Natural killer cell (primary cell): ENCODE measurements at places on chromosomes 12 and 14.

DNA sequence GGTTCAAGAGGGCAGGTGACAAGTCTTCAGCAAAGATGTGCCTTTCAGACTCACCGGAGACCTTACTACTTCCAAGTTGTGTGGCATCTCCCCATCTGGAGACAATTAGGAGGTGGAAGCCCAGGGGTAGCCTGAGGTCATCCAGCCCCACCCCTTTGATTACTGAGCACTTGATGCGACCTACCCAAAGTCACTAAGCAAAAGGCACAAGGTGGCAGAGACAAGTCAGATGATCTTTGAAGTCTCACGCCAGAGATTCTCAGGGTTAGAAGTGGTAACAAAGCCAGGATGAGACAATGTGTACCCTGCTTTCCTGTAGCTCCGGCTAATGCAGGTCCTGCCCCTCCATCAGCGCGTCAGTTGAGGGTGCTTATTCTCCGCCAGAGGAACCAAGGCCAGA, 1.4 kb upstream of the FOXN3 start:
- DNase-seq, result peak; percentile 50

- DNase-seq, result no peak
Measured at GRCh38 chr14:99157246-99157645, 114.8 kb downstream of the BCL11B start.

- no peak for DNase-seq
Measured at GRCh38 chr14:38481952-38482678, 226.2 kb upstream of the CLEC14A start.

DNA sequence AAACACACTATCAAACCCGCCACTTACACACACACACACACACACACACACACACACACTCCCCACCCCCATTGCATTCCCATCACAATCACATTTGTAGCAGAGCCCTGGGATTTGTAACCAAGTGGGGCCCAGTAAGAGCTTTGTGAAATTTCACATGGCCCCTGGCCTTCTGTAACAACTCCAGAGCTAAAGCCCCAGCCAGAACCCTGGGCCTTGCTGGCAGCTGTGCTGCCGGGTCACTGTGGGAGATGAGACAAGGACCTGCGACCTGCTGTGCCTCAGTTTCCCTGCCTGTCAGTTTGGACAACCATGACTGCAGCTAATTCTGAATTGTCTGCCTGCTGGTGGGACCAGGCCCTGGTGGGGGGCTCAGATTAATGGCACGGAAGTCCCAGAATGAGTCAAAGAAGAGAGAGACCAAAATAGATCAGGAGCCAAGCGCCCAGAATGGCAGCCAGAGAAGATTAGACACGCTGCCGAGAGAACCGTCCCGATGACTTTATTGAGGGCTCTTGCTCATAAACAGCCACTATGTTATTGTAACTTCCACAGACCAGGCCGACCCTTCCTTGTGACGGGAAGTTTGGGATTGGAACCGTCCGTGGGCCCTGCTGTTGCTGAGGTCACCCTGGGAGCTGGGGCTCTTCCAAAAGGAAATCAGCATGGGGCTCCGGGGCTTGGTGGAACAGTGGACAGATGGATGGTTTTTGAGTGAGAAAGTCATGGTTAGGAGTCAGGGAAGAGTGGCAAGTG, 123.1 kb downstream of the ZFP36L1 start:
- no peak for DNase-seq

DNA sequence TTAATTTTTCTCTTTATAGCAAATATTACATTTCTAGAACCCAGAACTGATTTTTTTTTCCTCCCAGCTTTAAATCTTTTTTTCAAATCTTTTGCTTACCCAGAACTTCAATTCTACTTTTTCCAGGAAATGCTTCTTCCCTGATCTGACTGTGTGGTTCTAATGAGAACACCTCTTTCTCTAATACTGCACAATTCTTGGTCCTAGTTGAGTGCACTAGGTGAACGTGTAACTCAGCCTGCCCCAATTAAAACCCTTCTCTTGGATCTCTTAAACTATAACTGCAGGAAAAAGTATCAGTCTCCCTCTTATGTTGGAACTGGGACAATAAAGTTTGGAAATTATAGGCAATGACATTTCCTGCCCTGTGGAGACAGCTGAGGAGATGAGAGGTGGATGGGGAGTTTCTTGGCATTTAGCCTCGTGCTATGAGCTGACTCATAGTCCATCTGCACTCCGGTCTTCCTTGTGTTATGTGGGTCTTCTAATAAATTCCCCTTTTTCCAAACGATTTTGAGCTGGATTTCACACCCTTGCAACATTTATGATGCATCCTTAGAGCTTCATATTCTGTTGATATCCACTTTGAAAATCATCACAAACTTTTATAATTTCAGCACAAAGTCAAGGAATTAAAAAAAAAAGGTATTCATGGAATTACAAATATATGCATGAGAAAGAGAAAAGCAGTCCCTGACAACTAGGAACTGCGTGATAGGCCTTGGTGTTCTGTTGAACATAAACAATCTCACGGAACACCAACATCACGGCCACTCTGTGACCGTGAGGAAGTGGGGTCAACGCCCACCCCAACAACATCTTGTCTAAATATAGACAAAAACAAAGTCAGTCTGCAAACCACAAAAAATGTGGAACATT, 52.4 kb downstream of the BRMS1L start:
- DNase-seq, result no peak

DNA sequence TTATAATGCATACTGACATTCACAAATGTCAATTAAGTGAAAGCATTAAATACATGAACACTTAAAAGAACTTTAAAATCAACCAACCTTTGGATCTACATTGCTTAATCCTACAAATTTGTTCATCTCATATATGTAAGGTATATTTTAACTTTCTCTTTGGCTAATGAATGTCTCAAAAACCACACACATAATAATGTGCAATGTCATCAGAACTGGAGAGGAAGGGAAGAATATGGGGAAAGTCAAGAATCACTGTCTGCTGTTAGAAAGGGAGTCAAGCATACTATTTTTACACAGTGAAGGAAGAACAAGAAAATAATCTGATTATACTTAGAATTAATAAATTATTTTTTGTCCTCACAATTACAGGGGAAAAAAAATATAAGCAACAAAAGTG, 4.9 kb downstream of the GMFB start:
- DNase-seq, result no peak

- DNase-seq, result no peak
Measured at GRCh38 chr14:23638414-23639047, 2.4 kb downstream of the DHRS2 start.

GRCh38 chr12:116459011-116459875, 99.9 kb upstream of the MAP1LC3B2 start:
- DNase-seq, result no peak
